ENCODE measurements at places on chromosomes 6 and 20.

DNA sequence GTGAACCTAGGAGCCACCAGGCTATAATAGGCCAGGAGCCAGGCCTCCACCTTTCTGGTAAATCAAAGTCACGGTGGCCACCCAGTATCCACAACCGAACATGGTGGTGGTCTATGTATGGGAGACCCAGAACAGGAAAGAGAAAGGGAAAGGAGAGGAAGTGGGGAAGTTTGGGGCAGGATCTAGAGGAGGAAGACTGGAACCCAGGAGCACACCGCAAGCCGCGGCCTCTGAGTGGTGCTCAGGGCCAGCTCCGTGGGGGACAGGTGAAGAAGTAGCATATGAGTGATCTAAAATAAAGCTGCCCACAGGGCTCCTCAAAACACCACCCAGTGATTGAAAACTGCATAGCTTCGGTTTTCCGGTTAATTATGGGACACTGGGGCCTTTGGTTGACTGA, 214.8 kb downstream of the ZDHHC14 start:
- no peak for DNase-seq

- DNase-seq = no peak
Observed at GRCh38 chr6:136173519-136174507, 76.3 kb downstream of the MTFR2 start.

DNA sequence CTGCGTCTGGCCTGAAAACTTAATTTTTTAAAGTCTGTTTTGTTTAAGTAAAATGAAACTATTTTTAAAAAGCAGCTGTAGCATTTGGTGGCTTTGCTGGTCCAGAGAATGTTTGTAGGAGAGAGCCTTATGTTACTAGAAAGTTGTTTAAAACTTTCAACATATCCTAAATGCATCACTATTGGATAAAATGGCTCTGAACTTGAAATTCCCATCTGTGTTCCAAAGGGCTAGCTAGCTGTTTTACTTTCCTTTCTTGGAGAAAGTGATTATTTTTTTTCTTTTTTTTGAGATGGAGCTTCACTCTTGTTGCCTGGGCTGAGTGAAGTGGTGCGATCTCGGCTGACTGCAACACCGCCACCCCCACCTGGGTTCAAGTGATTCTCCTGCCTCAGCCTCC, 2.5 kb downstream of the SYNJ2 start:
- DNase-seq = no peak

GRCh38 chr20:22499515-22500166, 84.7 kb downstream of the FOXA2 start:
- DNase-seq = no peak

- no peak for DNase-seq
Observed at GRCh38 chr20:16317445-16318362, 255.5 kb downstream of the KIF16B start.

DNA sequence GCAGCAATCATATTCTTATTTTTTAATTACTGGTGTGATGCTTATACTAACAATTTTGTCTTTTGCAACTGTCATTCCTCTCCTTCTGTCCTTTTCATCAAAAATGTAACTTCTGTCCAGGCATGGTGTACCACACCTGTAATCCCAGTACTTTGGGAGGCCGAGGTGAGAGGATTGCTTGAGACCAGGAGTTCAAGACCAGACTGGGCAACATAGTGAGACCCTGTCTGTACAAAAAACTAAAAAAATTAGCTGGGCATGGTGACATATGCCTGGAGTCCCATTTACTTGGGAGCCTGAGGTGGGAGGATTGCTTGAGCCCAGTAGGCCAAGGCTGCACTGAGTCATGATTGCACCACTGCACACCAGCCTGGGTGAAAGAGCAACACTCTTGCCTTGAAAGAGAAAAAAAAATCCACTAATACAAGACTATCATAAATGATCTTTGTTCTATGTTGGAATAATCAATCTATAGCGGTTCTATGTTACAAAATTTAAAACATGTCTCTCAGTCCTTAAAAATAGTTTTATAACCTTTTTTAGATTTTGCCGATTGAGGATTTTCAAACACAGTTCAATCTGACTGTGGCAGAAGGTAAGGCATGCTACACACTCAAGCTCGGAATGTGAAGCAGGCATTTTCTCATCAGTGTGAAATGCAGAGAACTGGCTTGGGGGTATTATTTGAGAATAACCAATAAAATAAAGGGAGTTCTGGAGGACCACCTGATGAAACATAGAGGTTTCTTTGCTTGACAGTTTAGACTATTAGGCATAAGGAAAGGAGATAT, 70.4 kb downstream of the ENPP1 start:
- DNase-seq = no peak

DNA sequence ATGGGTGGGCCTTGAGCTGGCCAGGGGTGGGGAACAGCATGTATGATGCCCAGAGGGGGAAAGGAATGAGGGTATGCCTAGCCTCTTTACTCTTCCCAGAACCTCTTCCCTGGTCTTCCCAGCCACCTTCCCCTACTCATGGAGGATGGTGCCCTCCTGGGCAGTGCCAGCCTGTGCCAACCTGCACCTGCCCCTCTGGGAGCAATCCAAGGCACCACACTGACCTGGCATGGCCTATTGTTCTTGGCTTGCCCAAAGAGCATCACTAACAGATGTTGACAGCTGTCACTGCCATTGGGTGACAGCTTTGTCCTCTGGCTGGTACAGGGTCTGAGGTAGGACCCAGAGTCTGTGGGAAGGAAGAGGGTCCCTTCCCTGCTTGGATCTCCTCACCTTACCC, 12.9 kb downstream of the LPIN3 start:
- DNase-seq = no peak

DNA sequence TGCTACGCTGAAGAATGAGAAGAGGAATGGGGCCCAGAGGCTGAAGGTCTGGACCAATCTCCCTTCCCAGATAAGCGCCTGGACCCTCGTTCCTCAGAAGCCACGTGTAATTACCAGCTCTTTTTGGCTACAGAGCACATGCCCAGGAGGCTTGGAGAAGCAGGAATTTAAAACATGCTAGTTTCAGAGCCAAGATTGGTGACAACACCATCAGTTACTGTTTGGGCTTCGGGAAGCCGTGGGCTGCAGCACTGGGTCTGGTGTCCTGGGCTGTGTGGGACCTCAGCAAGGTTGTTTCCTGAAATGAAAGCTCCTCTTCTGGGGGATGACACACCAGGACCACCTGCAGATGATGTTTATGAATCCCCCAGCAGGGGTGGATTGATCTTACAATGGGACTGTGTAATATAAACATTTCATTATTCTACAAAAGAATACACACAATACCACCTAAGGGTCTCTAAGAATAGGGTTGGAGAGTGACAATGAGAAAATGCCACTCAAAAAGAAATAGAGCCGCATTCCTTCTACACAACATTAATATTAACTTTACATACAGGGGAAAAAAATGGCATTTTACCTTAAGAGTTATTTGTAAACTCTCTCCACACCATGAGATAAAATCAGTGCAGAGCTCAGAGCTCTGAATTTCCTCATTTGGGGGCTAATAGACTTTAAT, 207.8 kb upstream of the FOXQ1 start:
- no peak for DNase-seq

Measured in brain pericyte (primary cell).